Activated CD4-positive, CD25-positive, alpha-beta regulatory T cell (primary cell): ENCODE measurements at places on chromosomes 1 and 21.
A peak's percentile ranks its signal among the peaks of the same experiment; 100 is the strongest.

DNA sequence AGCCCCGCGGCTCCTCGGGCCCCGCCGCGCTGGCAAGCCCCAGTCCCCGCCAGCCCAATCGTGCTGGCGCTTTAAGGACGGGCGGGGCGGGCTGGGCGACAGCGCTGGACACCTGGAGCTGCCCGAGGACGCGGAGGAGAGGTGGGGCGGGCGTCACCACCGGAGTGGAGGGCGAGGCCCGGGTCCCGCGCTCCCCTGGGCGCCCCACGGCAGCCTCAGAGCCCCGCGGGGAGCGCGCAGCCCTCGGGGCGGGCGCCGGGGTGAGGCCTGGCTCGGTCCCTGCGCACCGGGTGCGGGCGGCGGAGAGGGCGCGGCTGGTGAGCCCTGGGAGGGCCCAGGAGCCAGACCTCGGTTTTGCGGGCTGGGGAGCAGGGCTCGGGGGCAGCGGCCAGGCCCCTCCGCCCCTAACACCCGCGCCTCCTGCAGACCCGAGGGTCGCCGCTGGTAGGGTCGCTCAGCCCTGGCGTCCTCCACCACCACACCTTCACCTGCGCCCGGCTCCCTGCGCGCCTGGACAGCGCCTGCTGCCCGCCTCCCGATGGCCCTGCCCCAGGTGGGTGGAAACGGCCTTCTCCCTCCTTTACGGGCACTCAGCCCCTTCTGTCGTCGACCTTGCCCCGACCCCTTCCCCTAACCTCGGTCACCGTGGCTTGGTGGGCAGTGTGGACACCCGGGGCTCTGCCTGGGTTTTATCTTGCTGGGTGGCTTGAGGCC, at the start of gene TMEM61:
Gene TMEM61, plus strand, starts transcription at position 101 of the 714 bp plus-strand sequence. Its CDS starts 438 bp downstream, at position 539.
- DNase-seq: no peak

DNA sequence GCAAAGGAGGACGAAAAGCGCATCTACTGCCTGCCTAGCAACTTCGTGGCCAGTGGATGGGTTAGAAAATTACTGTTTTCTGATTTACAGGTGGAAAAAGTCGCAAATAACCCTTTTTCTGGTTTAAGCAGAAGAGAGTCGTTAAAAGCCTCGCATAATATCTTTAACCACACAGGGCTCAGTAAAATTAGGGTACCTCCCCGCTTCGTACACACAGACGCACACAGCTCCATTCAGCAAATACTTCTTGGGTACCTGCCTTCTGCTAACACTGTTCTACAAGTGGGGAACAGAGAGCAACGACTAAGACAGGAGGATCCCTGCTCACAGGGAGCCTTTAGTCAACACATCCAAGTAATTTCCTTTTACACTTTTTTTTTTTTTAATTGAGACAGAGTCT, 704 bp downstream of the ALG6 start:
- no peak for DNase-seq

- DNase-seq: no peak
Measured at GRCh38 chr1:183285746-183286145, 99.7 kb downstream of the LAMC2 start.

- no peak for DNase-seq
Measured at GRCh38 chr1:69911301-69911801, 294.0 kb downstream of the LRRC40 start.

- no peak for DNase-seq
Measured at GRCh38 chr1:17523321-17524041, 16.0 kb upstream of the ARHGEF10L start.

- no peak for DNase-seq
Measured at GRCh38 chr1:107549152-107549810, 408.4 kb downstream of the NTNG1 start.

DNA sequence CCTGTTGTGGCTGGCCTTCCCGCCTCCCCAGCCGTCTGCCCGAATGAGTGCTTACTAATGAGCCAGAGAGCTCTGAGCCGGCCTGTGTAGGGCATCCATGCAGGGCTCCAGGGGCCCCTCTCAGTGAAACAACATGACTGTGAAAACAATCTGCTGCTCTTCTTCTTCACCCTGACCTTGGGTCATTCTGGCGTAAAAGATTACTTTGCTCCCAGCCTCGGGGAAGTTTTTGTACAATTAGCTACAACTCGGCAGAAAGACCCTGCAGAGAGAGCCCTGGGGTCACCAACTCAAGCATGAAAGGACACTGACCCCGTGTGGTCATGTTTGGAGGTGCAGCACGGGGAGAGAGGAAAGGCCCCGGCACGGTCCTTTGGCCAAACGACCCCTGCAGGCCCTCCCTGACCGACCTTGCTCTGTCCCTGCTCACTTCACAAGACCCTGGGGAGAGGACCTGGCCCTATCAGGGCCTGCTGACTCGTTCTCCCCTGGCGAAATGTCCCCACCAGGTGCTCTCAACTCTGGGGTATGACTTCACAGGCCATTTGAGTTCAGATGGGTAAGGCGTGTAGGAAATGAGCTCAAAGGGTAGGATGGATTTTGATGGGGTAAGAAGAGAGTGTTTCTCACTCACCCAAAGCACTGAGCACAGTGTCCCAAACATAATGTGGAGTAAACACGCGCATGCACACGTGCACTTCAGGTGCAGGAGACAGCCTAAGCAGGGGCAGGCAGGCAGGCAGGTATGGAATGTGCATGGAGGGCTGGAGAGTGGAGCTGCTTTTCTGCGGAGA, 22.9 kb upstream of the FAM20B start:
- peak; percentile 16 for DNase-seq

DNA sequence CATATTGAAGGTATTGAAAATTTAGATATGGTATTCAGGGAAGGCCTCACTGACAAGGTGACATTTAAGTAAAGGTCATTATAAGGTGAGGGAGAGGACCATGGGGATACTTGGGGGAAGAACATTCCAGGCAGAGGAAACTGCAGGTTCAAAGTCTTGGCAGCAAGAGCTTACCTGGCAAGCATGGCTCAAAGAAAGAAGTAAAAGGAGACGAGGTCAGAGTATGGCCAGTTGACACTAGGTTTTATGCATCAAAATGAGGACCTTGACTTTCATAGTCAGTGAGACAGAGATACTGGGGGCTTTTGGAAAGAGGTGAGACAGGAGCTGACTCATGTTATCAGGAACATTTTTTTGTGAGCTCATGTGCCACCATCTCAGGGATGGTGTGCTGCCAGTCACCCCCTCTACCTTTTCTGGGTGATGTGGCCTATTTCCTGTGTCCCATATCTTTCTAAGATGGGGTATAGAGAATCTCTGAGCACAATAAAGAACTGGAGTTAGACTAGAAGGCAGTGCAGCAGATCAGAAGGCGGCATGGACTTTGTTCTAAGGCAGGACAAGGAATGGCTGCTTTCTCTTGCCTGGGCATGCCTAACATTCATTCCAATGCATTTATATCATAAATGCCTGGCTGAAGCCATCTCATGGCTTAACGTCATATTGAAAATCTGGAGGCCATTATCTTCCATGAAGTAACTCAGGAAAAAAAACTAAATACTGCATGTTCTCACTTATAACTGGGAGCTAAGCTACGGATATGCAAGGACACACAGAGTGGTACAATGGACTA, 406.7 kb downstream of the NTNG1 start:
- no peak for DNase-seq

DNA sequence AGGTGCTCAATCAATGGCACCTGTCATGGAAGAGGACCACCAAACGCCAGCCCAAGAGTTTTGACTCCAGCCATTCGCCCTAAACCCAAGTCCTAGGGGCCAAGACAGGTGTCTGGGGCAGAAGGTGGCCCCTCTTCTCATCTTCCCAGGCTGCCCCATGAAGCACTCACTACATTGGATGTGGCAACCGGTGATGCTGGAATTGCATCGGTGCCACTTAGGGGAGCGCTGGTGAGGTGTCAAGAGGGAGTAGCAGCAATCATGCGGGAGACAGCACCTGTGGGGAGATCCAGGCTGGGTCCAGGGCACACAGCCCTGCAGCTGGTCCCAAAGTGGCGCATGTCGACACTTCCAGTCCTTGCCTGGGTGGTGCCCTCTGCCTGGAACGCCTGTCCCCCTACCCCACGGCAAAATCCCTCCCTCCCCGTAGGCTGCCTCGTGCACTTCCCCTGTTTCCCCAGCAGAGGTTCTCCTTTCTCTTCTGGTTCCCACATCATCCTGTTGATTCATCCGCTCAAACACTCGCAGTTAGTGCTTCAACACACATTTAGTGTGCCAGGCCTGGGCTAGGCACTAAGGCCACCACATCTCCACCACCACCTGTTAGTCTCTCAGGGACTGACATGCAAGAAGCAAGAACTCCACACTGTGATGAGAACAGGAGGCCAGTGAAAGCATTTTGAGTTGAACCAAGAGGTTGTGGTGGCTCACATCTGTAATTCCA, 18.5 kb downstream of the PLA2G2D start:
- DNase-seq: no peak

- DNase-seq: no peak
Measured at GRCh38 chr1:27599605-27600497, 4.1 kb downstream of the AHDC1 start.

DNA sequence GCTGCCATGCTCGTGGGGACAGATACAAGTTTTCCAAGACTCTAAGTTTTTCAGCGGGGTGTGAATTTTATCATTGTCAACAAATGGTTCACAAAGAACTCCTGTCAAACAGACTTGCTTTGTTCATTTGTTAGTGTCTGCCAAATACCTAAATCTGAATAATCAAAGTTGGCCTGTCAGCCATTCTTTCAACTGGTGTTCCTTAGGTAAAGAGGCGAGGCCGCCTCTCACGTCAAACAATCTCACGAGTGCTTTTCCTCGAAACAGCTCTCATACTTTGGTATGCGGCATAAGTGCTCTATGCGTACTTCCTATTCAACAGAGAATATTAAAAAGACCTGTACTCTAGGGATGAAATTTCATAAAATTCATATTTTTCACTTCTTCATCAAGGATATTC, 51.4 kb upstream of the KANK4 start:
- DNase-seq: no peak

DNA sequence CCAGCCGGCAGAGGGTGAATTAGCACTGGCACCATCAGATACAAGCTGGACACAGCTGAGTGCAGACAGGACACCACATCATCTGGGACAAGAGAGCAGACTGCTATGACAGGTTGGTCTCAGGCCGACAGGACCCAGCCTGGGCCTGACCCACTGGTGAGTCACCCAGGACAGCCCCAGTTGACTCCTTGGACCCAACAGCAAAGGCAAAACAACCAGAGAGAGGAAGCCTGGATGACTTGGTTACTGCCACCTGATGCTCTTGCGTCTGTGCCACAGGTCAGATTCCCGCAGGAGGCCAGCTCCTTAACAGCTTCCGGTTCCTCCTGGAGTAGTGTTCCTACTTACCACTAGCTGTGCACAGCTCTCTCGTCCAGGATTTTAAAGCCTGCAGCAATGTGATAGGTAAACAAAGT, 18.5 kb downstream of the CCN1 start:
- no peak for DNase-seq

DNA sequence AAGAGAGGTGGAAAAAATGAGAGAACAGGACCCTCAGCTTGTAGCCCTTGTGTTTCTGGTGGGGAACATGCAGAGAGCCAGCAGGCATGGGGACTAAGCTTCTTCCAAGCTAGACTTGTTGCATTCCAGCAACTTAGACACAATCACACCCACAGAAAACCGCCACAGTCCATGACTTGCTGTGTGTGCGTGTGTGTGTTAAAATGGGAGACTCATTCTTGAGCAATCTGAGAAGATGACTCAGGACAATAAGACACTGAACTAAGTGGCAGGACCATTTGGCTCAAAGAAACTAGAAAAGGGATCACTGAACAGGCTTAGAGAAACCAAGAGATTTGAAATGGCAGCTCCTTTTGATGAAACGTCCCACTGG, 78.0 kb downstream of the HLX start:
- no peak for DNase-seq

DNA sequence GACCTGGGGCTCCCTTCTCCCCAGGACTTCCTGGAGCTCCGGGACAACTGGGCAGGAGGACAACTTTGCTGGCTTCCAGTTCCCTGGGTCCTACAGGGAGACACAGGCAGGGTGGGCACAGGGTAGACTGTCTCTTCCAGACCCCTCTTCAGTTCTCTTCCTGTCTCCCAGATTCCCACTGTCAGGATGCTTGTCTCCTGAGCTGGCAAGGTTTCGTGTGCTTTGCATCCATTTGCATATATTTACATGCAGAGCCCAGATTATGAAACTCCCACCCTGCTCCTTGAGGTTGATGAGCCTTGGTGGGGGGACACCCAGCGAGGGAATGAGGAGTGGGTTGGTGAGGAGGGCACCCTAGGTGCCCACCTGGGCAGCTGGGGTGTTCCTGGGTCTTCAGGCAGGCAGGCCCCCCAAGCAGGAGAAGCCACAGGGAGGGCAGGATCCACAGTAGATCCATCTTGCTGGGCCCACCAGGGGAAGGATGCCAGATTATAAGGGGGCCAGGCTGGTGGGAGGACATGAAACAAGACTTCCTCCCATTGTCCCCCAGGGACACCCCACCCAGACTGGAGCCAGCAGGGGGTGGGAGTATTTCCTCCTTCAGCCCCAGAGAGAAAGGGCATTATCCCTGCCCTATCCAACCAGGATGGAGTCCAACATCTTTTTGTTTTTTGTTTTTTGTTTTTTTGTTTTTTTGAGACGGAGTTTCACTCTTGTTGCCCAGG, at the start of gene FCN3:
Gene FCN3, minus strand, starts transcription at position 463 of the 725 bp plus-strand sequence. Its CDS starts 6 bp downstream, at position 457.
- DNase-seq: no peak

DNA sequence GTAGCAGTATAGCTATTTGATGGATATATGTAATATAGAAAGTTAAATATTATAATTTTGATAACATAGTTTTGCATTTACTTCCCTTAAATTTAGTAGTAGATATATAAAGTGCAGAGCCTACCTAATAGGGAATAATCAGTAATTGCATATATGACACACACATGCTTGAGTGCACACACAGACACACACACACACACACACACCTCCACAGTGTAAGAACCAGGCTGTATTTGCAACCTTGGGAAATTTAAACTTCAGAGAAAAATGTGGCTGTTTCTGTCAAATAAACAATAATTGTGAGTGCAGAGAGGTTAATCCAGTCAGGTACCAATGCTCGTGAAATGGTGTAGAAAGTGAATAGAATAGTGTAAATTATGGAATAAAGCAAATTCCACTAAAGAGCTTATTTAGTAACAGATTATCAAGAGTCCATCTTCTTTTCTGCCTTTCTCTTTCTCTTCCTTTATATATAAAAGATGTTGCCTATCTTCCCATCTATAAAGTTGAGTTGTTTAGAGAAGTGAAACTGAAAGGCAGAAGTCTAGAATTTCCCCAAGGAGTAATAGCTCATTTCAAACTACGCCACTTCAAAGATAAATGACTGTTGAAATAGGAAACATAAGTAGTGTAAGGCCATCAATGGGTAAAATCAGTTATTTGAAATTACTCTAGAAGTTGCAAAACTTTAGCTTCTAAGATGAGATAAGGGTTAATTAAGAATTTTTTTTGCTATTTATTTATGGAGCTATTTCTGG, 273.7 kb downstream of the SRGAP2C start:
- no peak for DNase-seq

GRCh38 chr1:78032996-78033796, 12.6 kb upstream of the GIPC2 start:
- DNase-seq: no peak
